ENCODE measurements at places on chromosomes 3 and 15. TPM values are rescaled to one million over a fixed set of nuclear protein-coding genes. Genes with fewer than 3 reads are reported as not detected.

GRCh38 chr15:99507504-99508310 lies 58.1 kb upstream of the MEF2A start:
- DNase-seq = no peak

DNA sequence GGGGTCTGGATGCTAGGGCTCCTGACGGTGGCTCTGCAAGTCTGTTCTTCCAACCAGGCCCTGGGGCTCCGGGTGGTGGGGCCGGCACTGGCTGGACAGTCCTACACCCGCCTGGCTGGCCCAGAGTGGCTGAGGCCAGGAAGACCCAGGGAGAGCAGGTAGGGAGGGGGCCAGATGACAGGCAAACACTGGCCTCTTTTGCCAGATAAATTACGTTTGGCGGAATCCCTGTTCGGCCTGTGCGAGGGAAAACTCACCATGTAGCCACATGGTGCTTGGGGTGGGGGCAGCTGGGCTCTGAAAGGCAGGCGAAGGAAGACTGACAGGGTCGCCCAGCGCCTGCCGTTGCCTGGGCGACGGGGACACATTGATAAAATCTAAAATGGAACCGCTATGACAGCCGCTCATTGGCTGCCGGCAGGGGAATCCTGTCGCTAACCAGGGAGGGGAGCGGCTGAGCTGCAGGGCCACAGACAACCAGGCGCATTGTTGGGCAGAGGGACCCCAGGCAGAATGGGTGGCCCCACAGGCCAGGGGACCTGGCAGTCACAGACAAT lies 30.4 kb downstream of the IQSEC1 start:
- DNase-seq = no peak

DNA sequence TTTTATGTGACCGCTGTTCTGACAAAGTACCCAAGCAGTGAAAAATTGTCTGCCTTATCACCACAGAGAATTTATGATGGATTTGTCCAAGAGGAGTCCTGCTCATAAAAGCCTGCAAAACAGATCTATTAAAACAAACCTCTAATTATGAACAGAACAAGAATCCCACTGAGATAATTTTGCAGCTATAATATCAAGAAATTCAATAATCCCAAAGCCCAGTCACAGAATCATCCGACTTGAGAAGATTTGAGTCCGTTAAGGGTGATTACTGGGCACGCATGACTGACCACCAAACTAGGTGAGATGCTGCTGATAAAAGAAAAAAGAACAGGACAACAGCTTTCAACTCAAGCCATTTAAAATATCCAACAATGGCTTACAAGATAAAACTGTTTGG lies 231.0 kb upstream of the WNT5A start:
- DNase-seq = no peak

LIPH gene
- total RNA-seq = 5.3 TPM

DNA sequence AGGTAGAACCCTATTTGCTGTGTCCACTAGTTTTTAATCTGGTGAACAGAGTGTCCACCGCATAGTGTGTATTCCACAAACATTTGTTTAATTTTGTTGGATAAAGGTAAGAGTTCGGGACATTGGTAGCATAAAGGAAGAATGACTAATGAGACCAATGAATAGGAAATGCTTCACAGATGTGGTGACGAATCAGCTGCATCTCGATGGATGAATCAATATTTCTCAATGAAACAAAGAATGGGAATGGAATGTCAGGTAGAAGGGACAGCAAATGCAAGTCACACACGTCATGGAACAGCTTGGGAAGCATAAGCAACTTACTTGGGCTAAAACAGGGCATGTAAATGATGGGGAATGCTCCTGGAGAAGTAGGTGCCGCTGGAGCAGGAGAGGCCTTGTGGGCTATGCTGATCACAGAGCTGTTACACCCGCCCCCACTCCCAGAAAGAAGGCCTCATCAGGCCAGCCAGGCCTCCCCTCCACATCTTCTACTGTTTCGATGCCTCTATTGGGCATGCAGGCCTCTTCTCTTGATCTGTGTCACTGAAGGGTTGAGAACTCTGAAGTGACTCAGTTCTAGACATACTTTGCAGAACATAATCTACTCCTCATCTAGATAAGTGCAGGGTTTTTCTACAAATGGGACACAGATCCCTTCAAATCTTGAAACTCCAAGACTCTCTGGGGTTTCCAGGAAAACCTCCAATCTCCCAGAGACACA lies 120.0 kb upstream of the GADL1 start:
- no peak for DNase-seq

GRCh38 chr3:62229211-62229610 lies 144.1 kb downstream of the FEZF2 start:
- no peak for DNase-seq

All from type B pancreatic cell (in vitro differentiated cells).